Effector memory CD4-positive, alpha-beta T cell (primary cell): ENCODE measurements at places on chromosomes 6 and 20.

DNA sequence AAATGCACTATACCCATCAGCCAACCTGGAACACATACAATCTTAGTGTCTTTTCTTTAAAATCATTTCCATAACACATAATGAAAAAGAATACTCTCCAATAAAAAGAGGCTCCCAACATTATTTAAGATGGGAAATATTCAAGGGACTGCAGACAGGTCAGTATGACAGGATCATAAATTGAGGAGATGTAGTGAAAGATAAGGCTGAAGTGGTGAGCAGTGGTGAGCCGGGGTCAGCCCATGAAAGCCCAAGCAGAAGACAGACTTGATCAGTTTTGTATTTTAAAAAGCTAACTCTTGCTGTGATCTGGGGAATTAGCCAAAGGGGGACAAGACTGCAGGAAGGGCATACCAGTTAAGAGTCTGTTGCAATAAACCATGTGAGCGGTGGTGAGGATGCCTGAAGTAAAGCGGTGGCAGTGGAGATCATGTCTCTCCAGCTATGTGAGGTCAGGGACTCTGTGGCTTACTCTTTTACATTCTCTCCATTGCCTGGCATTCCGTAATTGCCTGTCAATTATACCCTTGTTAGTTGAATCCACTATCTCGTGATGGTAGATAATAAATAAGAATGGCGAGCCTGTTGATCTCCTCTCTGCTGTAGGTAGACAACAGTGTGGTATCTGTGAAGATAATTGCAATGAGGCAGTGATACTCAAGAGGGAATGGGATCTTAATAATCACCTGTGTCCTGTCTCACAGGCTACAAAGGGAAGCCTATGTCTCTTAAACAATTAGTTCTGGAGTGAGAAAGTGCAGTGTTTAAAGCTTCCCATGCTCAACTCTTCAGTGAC, 97.4 kb downstream of the FILIP1 start:
- no peak for DNase-seq

- DNase-seq, result no peak
Measured at GRCh38 chr20:40868551-40869217, 159.9 kb upstream of the TOP1 start.

DNA sequence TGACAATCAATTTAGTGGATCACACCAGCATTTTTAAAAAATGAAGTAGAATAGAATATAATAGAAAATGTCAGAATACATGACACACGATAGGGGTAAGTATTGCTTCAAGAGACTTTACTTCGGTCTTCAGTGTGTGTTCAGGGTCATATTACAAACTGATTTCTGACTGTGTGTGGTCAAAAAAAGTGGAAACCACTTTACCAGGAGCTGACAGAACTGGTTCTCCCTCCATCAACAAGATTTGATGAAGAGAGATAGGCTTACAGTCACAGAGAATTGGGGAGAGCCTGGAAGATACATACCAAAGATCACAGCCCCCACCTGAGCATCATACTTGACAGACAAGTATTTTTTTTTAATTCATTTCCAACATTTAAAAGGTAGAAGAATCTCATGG, 21.7 kb downstream of the ARMC2 start:
- no peak for DNase-seq

GRCh38 chr6:140009286-140009685, 634.8 kb upstream of the CITED2 start:
- no peak for DNase-seq

GRCh38 chr20:63555661-63556381, 1.9 kb downstream of the FNDC11 start:
- DNase-seq, result no peak

DNA sequence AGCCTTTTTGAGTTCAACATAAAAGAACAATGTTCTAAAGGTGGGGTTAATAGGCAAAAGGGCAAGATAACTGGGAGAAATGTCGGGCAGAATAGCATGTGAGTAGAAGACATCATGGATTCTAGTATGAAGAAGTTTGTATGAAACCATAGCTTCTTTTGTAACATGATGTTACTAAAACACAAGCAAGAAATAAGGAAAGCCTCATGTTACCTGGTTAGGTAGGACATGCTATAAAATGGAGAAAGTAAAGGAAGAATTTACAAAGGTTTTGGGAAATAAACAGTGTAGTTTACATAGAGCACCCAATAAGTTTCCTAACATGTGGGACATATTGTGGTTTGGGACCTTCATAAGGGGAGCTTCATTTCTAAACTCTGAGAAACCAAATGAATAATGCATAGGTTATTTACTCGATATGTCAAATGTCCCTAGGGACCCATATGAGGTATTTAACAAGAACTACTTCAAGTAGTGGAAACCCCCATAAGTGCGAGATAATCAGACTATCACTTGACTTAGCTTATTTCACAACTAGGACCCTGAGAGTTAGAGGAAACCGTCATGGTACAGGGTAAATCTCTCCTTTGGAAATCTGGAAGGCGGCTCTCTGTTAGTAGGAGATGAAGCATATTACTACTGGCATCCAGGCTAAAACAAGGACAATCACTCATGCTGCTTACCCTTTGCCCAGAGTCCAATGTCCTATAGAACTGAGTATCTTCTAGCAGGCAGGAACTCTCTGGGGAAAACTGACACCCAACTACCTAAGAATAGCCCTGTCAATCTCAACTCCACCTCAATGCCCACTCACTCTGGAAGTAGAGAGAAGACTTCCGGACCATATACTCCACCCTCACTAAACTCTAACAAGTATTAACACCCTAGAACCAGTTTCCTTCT, 57.5 kb downstream of the ILRUN start:
- DNase-seq, result no peak

- no peak for DNase-seq
Measured at GRCh38 chr6:154874773-154875592, 120.1 kb upstream of the TIAM2 start.

DNA sequence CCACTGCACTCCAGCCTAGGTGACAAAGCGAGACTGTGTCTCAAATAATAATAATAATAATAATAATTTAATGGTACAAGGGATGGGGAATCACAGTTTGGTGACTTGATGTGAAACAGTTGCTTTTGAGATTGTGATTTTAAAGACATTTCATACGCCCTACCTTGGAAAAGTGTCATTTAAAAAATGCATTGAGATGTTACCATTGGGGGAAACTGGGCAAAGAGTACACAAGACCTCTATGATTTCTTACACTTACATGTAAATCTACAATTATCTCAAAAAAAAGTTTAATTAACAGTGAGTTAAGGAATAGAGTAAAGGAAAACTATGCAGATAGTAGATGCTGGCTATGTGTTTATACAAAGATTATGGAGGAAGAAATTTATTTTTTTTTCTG, 22.3 kb downstream of the ADTRP start:
- DNase-seq, result no peak

DNA sequence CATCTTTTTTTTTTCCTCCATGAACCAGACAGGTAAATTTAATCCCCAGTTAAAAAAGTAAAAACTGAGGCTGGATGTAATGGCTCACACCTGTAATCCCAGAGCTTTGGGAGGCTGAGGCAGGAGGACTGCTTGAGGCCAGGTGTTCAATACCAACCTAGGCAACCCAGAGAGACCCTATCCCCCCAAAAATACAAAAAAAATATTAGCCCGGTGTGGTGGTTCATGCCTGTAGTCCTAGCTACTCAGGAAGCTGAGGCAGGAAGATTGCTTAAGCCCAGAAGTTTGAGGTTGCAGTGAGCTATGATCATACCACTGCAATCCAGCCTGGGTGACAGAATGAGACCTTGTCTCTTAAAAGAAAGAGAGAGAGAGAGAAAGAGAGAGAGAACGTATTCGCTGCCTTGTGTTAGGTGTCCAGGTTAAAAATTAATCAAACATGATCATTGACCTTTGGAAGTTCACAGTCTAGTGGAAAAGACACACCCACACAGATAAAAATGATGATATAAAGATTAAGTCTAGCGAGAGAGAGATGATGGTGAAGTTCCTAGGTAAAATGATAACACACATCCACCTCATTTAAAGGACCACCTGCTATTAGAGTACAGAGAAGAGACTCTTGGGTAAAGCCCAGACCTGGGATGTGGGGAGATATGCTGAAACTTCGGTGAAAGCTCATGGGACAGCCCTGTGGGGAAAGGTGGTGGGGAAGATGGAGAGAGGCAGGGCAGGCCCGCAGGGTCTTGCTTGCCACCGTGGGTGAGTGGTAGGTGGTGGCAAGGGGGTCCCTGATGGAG, 4.8 kb upstream of the NHSL1 start:
- DNase-seq, result no peak

- DNase-seq, result no peak
Measured at GRCh38 chr20:32605167-32605656, 20.1 kb upstream of the NOL4L start.
